ENCODE measurements at places on chromosomes 2 and 18.
A peak's percentile ranks its signal among the peaks of the same experiment; 100 is the strongest.

- DNase-seq = no peak
Observed at GRCh38 chr2:86052676-86053075, 53.0 kb downstream of the POLR1A start.

- no peak for DNase-seq
Observed at GRCh38 chr2:135063210-135063609, 11.1 kb downstream of the RAB3GAP1 start.

DNA sequence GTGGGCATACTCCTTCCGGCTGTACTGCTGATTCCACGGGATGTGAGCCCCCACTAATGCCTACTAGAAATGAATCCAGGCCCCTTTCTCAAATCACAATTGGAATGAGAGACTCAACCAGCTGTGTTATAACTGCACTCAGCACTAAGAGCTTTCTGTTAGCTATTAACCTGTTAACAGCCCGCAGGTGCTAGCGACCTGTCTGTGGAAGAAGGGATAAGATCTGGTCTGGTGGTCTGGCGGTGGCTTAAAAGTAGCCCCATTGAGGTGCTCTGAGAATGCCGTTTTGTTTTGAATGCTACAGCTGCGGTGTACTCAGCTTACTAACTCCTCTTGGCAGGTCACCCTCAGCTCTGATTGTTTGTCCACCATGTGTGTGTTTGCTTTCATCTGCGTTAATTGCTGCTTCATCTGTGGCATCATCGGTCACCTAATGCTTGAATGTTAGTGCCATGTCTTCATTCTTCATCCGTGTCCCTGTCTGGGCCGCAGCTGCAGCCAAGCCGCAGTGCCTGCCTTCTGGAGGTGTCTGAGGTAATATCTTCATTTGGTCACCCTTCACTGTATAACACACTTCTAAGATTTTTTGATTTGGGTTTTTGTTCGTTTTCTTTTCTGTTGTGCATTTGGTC, 16.3 kb downstream of the RAB12 start:
- no peak for DNase-seq

- no peak for DNase-seq
Observed at GRCh38 chr2:109700680-109701274, 86.6 kb downstream of the SOWAHC start.

DNA sequence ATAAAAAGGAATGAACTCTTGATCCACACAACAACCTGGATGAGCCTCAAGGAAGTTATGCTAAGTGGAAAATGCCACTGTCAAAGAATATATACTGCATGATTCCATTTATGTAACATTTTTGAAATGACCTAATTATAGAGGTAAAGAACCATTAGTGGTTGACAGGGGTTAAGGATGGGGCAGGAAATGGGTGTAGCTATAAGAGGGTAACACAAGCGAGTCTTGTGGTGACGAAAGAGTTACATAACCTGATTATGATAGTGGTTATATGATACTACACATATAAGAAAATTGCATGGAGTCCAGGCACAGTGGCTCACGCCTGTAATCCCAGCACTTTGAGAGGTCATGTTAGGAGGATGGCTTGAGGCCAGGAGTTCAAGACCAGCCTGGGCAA, 346.6 kb upstream of the PKDCC start:
- DNase-seq = no peak

- no peak for DNase-seq
Observed at GRCh38 chr2:172280571-172281361, 146.6 kb upstream of the ITGA6 start.

- no peak for DNase-seq
Observed at GRCh38 chr2:172177581-172177980, 74.9 kb upstream of the DLX2 start.

DNA sequence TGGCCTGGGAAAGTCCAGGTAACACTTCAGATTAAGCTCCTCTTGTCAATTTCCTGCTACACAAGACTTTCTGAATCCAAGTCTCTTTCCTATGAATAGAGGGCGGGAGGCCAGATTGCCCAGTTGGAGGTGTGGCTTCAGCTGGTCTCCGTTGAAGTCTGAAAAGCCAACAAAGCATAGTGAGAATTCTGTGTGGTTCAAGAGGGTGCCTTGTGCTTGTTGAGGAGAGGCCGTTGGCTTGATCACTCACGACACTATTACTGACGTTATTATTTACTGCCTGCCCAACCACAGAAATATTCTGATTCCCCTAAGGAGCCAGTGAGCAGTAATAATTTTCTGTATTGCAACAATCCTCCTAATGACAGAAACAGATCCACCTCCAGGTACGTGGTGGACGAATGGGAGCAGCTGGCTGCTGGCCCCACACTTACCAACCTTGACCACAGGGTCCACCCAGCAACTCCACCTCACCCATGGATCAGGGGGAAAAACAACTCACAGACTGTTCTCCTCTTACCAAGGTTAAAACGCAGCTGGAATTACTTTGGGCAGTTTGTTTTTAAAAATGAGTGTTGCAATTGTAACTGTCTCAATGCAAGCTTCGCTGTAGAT, 21.9 kb downstream of the NRP2 start:
- DNase-seq = no peak

DNA sequence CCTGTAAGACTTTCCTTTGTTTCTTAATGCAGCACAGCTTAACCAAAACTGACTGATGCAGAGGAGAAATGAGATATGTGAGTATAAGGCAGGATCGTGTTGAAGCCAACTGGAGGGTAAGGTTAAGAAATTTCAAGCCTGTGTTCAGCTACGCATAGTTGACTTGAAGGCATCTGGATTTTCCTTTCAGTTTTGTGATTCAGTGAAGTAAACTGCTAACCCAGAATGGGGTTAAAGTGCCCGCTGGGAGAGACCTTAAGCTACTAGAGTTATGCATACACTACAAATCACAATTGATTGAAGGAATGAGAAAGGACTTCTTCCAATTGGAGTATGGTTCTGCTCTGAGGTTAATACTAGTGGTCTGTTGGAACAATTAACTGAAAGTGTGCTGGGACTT, 22.6 kb downstream of the THSD7B start:
- DNase-seq = peak; percentile 53

DNA sequence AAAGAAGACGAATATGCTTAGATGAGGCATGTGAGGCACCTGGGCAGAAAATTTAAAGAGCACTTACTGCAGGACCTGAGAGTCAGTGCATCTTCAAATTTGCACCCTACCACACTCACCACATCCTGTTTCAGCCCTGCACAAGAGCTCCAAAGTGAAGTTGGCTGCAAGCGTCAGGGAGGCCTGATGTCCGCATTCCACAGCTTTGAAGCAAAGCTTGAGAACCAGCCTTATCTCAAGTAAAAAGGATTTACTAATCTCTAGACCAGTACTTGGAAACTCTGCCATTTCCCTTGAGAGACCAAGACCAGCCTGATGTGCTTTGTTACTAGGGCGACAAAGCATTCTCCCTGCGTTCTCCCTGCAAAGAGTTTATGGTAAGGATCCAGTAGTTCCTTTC, 3.4 kb upstream of the ASNSD1 start:
- no peak for DNase-seq

- DNase-seq = no peak
Observed at GRCh38 chr2:46318579-46319460, 21.6 kb downstream of the EPAS1 start.

DNA sequence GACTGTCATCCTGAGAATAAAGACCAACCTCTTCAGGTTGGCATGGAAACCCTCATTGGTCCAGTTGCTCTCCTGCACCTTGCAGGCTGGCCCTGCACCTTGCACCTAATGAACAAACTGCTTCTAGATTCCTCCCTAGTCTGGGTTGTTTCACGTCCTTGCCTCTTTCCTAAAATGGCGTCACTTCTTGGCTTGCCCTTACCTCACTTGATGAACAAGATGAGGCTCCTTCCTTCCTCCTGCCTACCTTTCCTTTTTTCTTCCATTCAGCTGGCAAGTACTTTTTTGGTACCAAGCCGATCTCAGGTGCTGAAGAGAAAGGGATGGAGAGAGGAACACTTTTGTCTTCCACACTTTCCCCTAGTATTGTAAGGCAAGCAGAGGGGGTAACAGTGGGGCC, 74.5 kb downstream of the MYCN start:
- DNase-seq = no peak

- no peak for DNase-seq
Observed at GRCh38 chr2:88061295-88061694, 5.7 kb upstream of the KRCC1 start.

- DNase-seq = peak; percentile 93
Observed at GRCh38 chr2:3535794-3536681, 16.7 kb upstream of the ADI1 start.

DNA sequence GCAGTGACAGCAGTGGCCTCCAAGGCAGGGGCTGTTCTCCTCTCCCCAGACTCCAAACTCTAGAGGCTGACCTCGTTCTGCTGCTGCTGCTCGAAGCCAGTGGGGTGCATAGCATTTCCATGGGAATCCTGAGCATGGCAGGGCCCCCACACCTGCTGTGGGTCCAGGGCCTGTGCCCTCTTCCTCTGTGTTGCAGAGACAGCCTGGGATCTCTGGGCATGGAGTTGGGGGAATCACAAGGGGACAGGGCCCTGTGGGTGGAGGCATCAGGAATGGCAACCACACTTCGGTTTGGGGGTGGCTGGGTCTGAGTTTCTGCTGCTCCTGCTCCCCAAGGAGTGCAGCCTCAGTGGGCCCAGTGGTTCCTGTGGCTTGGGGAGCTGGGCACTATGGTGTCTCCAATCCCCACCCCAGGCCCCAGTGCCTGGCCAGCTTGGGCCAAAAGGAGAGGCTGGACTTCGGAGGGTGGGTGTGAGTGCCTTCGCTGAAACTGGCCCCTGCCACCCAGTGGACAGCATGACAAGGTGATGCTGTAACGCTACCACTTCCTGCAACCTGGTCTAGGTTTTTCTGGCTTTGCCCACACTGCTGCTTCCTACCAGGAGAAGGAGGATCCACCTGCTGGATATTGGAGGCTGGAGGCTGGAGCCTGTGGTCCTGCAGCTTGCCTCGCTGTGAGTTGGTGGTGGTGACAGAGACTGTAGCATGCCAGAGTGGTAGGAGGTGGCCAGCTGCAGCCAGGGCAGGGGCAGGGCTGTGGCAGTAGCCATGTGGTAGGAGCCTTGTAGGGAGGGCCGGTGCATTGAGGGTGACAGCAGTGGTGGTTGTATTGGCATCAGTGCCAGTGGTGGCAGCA, 56.6 kb downstream of the SOWAHC start:
- DNase-seq = no peak

DNA sequence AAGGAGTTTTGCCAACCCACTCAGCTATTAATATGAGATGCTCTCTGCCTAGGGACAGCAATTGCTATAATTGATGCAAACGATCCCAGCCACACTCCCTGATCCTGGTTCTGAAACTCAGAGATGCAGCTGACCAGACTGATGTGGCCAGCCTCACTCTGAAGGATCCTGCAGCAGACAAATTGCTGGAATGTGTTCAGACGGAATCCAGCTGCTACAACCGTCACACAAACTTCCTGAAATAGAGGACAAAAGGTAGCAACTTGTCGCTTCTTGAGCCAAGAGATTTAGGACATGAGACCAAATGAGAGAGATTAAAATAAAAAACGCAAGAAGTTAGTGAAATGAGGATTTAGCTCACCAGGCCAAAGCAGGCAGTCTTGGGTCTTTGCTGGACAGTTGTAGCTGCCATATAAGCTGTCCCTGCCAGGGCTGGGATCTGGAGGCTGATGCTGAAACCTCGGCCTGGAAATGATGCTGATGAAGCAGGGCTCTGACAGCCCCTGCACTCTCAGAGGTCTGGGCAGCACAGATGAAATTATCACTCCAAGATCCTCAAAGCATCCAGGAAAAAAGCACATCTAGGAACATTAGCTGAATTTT, 8.3 kb upstream of the YWHAQ start:
- no peak for DNase-seq

DNA sequence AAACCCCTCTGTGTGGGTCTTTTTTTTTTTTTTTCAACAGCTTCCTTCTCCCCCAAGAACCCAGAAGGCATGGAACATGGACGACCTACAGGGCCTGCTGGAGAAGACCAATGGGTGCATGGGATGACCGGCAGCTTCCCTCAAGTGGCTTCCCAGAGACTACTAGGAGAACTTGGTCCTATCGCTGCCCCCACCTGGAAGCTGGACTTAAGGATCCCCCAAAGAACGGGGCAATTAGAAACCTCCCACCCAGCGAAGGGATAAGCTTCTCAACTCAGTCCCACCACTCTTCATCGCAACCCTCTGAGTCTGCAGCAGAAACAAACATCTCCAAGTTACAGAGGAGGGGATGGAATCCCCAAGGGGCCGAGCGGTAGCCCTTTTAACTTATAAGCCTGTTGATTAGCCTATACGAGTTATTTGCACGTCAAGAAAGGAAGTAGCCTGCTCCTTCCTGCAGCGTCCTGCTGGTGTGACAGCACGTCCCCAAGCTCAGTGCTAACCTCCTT, 1.4 kb downstream of the ACTR1B start:
- DNase-seq = no peak

DNA sequence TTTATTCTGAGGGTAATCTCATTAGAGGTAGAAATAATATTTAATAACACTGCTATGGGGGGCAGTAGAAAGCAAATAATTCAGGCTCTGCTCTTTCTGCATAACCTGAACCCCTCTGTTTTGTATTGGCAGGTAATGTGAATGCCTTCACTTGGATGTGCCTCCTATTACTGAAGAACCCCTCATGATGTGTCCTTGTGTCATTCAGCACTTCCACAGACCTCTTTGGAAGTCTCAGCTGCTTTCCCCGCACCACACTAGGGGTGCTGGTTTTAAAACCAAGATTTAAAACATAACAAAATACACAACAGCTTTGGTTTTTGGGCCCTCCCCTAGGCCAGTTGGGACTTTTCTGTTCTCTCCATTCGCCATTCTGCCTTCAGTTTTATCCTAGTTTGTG, 281.7 kb upstream of the MC4R start:
- no peak for DNase-seq

GRCh38 chr2:85066006-85066740, 67.0 kb upstream of the TCF7L1 start:
- DNase-seq = no peak

DNA sequence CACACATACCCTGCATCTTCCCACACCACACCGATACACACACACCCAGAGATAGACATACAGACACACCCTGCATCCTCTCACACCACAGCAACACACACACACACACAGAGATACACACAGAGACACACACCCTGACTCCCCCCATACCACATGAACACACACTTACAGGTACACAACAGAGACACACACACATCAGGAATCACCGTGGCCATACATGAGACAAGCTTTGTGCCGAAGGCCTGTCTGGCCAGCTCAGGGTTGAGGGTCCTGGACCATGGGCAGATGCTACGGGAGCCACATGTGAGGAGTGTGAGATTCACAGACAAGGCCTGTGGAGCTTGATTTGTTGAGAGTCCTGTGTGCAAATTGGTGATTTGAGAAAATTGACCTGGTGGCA, 15.6 kb downstream of the IMPA2 start:
- DNase-seq = no peak
